AG09319 (cell line): ENCODE measurements at places on chromosomes 1 and 21.
A peak's percentile ranks its signal among the peaks of the same experiment; 100 is the strongest.

DNA sequence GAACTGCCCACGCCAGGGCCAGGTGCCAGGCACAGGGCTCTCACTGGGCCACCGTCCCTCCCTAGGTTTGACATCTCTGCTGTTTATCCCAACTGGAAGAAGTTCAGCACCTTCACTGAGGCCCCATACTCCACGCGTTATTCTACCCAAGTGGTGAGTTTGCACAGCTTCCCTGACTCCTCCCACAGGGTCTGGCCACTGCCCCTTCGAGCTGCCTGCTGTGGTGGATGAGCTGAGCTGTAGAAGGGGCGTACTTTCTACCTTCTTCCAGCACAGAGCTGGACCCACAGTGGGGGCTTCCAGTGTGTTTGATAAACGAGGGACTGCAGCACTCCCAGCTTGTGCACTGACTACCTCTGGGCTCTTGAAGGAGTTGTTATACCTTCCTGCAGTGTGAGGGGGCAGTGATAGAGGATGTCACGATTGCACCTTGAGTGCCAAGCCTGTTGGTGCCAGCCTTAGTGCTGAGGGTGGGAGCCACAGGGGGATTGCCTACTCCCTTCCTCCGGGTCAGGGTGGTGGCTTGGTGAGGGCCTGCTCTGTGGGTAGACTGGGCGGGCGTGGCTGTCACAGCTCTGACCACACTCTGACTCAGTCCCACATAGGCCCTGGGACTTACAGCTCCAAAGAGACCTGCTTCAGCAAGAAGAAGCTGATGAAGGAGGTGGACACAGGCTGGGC lies 5.9 kb upstream of the TTC22 start:
- no peak for DNase-seq

DNA sequence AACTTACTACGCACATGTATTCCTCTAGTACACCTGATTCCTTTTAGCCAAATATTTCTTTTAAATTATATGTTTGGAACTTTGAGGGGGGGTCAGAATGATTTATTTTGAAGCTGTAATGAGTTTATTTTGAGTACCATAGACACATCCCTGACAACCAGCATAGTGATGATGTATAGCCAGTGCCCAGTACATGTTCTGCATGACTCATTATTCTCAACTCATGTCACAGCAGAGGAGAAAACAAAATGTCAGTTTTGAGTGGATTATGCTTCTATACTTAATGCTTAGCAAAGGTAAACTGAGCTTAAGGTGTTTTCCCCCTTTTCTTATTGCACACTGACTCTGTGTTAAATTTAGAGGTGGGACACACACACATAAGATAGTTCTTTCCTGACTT lies 22.4 kb upstream of the LEPR start:
- no peak for DNase-seq

- DNase-seq, result peak; percentile 71
Measured at GRCh38 chr1:56070601-56071000, 508.8 kb downstream of the PLPP3 start.

- no peak for DNase-seq
Measured at GRCh38 chr1:230399321-230400006, 26.7 kb downstream of the PGBD5 start.

- DNase-seq, result no peak
Measured at GRCh38 chr1:6727535-6727934, 25.9 kb upstream of the DNAJC11 start.

DNA sequence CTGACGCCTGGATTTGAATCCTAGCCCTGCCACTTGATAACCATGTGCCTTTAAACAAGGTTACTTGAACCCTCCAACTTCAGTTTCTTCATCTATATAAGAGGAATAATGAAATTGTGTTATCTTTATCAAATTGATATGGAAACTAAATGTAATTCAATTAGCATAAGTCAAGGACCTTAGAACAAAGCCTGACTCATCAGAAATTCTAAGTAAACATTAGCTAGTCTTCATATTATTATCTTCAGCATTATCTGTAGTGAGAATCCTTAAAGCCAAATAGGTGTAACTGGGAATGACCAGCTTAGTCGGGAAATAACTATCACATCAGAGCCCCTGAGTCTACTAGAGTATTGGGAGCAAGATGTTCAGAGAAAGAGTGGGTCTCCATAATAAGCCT lies 6.6 kb downstream of the SELL start:
- no peak for DNase-seq

GRCh38 chr1:77744576-77744975 lies 15.1 kb downstream of the USP33 start:
- DNase-seq, result no peak

GRCh38 chr1:193656841-193657240 lies 470.4 kb upstream of the B3GALT2 start:
- no peak for DNase-seq

GRCh38 chr1:94142022-94142421 lies 21.1 kb upstream of the ABCA4 start:
- no peak for DNase-seq

DNA sequence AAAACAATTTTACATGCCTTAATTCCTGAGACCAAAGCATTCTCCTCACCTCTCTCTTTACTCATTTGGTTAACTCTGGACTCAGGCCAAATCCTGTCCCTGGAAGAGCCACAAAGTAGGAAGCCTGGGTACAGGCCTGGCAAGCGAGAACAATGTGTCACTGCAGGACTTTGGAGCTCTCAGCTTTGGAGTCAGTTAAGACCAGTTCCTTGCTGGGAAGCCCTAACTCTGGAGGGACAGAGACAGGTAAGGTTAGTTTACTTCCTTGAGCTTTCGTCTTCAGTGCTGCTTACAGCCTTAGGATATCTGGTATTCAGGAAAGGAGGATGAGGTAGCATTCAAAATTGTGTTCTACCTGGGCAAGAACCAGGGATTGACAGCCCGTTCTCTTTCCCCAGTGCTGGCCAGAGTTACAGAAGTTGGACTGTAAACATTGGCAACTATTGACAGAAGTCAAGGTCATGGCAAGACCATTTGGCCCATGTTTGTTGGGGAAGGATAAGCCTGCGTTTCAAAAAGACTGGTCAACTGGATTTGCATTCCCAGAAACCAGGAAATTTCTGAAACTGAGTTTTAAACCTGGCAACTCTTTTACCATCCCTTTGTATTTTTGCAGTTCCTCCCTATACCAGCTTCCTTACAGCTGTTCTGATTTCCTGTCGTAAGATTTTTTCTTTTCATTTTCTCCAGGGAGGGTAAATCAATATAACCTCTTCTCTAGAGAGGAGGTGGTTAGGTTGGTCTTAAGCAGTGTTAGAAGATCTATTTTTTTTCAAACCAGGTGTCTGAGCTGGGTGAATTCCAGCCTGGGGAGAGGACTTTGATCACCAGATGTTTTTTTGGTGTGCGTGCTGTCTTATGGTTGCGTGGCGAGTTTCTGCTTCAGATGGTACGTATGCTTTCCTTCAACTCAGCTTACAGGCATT lies at the start of gene C4BPB:
Gene C4BPB (plus strand): TSS at position 160 of the 926 bp plus-strand sequence. CDS start 672 bp downstream, at position 832.
- DNase-seq, result no peak

GRCh38 chr1:56985857-56986256 lies 20.0 kb upstream of the C8B start:
- no peak for DNase-seq

DNA sequence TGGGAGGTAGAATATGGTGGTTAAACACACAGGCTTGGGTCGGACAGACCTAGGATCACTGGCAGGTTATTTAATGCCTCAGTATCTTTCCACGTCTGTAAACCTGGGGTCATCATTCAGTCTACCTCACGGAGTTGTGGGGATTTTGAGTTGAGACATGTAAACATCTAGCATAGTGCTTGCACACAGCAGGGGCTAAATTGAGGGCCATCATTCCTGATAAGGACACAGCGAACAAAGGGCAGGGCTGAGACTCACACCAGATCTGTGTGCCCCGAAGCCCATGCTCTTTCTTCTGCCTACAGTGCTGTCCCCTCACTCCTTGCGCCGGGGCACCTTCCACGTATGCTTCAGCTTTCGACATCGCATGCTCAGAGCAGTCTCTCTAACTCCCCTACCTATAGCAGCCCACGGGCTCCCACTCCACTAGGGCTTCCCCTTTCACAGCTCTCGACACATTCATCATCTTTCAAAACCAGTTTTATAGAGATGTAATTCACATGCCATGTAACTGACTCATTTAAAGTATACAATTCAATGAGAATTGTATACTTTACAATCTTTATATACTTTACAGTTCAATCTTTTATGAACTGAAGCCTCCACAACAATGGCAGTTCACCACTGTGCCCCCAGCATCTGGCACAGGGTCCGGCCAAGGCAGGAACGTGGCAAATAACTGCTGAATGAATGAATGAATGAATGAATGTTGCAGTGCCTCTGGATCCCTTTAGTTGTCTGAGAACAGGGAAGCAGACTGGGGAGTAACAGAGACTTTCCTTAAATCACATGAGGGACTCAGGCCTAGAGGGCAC lies 48.0 kb downstream of the GPR161 start:
- no peak for DNase-seq

DNA sequence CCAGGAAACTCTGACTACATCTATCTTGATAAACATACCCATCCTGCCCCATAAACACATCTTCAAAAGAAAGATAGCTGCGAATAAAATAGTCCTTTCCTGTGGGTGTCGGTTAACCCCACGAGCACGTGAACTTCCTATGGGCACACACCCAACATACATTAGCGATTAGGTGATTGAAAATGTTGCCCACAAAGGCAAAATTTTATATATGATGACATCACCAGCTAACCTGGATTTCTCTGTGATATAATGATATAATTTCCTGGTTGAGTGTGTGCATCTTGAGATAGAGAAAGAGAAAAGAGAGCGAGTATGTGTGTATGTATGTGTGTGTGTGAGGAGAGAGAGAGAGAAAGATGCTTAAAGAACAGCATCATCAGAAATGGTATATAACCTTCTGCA lies 296.1 kb downstream of the PTPRC start:
- no peak for DNase-seq

- DNase-seq, result no peak
Measured at GRCh38 chr1:65378247-65378946, 42.1 kb upstream of the LEPR start.

DNA sequence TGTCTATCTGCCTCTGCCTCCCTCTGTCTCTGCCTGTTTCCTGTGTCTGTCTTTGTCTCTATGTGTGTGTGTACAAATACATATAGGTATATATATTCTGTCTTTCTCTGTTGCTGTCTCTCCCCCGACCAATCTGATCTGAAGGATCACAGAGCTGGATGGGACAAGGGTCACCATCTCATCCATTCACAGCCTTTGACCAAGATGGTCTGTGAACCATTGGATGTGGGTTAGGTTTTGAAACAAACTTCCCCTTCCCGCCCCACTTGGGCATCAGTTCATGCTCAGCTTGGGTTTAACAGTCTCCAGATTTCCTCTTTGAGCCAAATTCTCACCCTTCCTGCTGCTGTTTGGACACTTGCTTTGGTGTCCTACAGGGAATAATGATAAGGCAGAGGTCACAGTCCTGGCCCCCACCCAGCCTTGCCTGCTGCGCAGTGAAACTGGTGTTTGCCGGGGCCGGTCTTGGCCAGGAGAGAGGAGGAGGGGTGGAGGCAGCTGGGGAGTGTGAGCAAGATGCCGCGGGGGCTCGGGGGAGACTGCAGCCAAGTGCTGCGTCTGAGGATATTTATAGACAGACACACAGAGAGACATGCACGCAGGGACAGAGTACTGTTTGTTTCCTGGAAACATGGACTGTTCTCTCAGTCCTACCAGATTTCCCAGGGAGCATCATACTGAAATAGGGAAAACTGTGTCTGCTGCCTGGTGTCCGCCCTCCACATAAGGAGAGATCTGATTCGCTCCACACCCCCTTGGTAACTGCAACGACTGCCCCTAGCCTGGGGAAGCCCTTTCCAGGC lies 27.0 kb upstream of the BTG2 start:
- DNase-seq, result peak; percentile 35

- DNase-seq, result no peak
Measured at GRCh38 chr1:54971317-54971791, 9.1 kb upstream of the TMEM61 start.

- DNase-seq, result no peak
Measured at GRCh38 chr1:245896258-245896657, 610.8 kb downstream of the SMYD3 start.

GRCh38 chr1:64834734-64835133 lies 89.9 kb downstream of the RAVER2 start:
- no peak for DNase-seq

- no peak for DNase-seq
Measured at GRCh38 chr1:203381151-203381751, 30.3 kb upstream of the FMOD start.

GRCh38 chr1:44553127-44553758 lies 121.0 kb downstream of the TMEM53 start:
- no peak for DNase-seq

- no peak for DNase-seq
Measured at GRCh38 chr1:208646431-208646830, 402.2 kb upstream of the PLXNA2 start.

- DNase-seq, result no peak
Measured at GRCh38 chr1:41645062-41645461, 160.6 kb upstream of the EDN2 start.

GRCh38 chr1:101728029-101728428 lies 268.7 kb downstream of the OLFM3 start:
- no peak for DNase-seq

DNA sequence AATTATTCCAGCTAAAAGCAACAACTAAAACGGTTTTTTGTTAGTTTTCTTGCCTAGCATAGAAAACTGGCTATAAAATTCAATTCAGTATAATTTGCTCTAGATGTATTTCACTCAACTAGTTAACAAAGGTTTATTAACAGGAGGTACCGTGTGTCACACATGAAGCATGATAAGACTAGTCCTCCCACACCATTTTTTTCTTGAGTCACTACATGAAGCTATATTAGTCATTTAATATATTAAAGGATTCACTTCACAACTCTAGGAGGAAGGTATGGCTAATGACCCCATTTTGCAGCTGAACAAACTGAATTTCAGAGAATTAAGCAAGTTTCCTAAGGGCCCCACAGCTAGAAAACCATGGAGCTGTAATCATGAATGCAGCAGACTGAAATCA lies 307.8 kb upstream of the USP25 start:
- no peak for DNase-seq

GRCh38 chr1:106439475-106439874 lies 617.0 kb upstream of the PRMT6 start:
- no peak for DNase-seq

DNA sequence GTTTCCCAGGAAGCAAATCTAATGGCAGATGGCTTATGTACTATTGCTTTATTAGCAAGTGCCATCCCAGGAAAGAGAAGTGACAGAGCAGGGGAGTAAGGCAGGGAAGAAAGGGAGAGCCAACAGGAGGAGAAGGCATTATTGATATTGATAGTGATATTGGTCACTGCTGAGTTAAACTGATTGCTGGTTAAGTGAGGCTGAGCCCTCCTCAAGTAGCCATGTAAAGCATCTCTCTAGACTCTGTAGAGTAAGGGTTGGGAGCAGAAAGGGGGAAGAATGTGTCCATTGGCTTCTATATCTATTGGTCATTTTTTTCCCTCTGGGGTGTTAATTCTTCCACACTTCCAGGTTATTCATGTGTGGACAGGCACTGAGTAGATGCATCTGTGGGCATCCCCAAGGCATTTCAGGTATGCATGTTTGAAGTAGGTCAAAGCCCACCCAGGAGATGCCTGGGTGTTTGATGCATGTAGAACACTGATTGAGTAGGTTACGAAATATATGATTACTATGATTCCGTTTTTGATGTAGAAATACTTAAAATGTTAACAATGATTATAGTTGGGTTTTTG lies 290.5 kb upstream of the DPYD start:
- DNase-seq, result no peak
